NCI-H774 (cell line): ENCODE measurements at places on chromosomes 6 and 20.

- DNase-seq, result no peak
Measured at GRCh38 chr6:142700671-142701312, 244.2 kb downstream of the HIVEP2 start.

DNA sequence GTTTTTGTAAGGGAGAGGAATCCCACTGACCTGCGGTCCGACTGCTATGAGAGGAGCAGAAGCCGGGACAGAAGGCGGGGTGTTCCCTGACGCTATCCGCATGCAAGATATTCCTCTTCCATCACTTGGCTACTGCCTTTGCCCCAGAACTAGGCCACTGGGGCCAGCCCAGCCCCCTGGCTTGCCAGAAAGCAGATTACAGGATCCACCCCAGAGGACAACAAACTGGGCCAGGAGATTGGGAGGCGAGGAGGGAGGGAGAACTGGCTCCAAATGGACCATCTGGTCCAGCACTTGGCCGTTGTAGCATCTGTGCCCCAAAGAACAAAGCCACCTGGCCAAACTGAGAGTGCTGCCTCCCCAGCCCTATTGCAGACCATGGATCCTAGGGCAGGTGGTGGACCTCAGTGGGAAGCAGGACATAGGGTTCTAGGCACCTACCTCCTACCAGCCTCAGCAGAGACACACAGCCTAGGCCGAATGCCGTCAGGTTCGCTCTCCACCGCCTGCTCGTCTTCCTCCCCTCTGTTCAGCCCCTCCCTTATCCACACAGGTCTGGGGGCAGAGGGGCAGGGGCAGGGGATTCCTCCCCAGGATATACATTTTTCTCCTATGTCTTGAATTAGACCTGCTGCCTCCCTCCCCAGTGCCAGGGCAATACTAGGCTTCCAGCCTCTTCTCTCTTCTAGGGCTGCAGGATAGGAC is 4.0 kb downstream of the MDGA1 start:
- no peak for DNase-seq

GRCh38 chr6:140069576-140069975 is 695.1 kb upstream of the CITED2 start:
- DNase-seq, result no peak

DNA sequence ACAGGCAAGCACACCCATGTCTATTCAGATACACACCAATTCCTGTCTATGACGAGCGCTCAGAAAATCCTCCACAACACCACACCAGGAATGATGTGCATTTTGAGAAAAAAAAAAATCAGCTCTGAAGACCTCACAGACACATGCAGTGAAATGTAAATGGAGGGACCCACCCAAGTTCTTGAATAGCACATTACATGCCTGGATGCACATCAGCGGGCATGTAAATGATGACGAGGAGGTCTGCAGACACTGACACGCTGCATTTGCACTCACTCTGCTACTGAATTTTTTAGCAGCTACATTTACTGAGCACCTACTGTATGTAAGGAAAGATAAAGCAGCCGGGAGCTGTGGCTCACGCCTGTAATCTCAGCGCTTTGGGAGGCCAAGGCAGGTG is 14.7 kb downstream of the NRSN2 start:
- DNase-seq, result no peak

DNA sequence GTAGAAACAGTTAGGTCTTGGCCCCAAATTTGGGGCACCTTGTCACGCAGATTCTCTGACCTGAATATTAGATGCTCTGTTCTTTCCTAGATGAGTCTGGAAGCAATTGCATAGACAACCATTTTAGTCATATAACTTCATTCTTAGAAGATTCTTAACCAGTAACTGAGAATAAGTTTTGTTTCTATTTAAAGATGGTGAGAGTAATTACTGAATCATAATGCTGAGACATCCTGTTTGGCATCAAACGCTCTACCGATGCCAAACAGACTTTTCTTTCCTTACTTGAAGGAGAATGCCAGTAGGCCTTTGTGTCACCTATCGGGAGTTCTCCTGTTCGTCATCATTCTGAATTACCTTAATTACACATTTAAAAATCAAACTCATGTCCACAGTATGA is 131.6 kb upstream of the ID4 start:
- DNase-seq, result no peak

GRCh38 chr6:3336066-3336786 is 77.5 kb downstream of the PSMG4 start:
- no peak for DNase-seq

GRCh38 chr6:118781897-118782296 is 112.1 kb upstream of the ASF1A start:
- no peak for DNase-seq

GRCh38 chr6:3247255-3248146 is 11.2 kb upstream of the PSMG4 start:
- DNase-seq, result no peak
